GM06990 (cell line): ENCODE measurements at places on chromosomes 1 and 21.

DNA sequence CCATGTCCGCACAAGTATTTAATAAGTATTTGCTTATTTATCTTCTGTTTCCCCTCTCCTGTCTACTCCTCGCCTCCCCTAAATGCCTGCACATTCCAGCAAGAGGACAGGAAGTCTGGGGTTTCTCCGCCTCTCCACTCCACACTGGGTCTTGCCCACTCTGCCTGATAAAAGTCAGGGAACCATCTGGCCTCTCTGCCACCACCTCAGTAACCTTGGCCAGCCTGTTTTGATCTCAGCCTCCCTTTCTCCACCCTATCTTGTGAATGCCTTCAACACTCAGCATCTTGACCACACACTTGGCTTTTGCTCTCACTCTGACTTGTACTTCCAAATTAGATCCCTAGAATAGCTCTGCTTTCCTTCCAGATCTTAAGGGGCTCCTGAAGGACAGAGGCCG lies 165.3 kb upstream of the UBE2U start:
- no peak for DNase-seq

- DNase-seq: no peak
Measured at GRCh38 chr1:164768619-164769018, 209.6 kb downstream of the PBX1 start.

- DNase-seq: no peak
Measured at GRCh38 chr1:88800382-88801051, 90.8 kb downstream of the GTF2B start.

GRCh38 chr1:31576743-31577455 lies 584 bp downstream of the TINAGL1 start:
- DNase-seq: no peak

- peak; percentile 46 for DNase-seq
Measured at GRCh38 chr1:87044840-87045239, 130.4 kb downstream of the HS2ST1 start.
